Head of caudate nucleus (tissue), 42 donors: ENCODE measurements at places on chromosomes 1 and 21.

DNA sequence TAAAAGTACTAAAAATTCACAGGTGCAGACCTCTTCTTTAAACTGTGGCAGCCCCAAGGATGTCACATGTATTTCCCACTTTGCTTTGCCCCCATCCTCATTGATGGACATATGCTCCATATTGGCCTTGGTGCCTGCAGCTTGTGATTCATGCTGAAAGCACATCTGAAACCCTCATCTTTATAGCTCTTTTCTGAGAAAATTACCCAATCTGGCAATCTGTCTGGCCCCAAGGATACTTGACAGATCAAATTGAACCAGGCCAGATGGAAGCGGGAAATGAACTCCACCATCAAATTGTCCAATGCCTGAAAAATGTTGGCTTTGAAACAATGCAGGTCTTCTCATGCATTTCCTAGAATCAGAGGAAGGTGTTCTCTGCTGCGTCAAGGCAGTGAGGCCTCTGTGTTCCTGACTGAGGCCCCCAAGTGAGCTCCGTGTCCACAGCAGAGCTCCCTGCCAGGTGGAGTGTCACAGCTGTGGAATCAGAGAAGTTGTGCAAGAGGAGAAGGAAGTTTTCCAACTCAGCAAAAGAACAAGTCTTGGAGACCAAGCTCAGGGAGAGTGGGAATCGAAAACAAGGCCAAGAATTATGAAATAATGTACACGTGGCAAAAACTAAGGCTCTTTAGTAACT, 323.7 kb downstream of the PLPP3 start:
- DNase-seq: no peak

DNA sequence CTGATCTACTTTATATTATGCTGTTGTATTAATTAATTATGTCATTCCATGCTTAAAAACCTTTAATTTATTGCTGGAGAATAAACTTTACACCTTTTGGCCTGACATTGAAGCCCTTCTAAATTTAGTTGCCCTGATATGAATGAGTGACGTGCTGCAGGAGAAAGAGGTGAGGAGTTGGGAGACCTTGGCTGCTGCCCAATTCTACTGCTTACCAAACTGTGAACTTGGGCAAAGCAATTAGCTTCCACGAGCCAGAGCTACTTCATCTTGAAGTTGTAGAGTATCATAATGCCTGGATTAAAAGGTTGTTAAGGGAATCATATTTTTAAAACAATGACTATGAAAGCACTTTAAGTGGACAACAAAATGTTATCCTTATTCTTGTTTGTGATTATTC, 126.8 kb upstream of the DEPDC1 start:
- no peak for DNase-seq

GRCh38 chr1:8077120-8077573, 51.0 kb upstream of the ERRFI1 start:
- no peak for DNase-seq

DNA sequence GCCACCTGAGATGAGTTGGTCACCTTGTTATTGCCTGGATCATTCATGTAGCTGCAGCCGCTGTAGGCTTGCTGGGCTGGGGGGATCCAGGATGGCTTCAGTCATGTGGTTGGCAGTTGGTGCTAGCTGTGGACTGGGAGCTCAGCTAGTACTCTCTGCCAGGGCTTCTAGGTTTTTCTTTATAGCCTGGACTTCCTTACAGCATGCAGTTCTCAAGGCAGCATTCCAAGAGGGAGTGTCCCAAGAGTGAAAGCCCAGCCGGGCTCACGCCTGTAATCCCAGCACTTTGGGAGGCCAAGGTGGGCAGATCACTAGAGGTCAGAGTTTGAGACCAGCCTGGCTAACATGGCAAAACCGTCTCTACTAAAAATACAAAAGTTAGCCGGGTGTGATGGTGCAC, 23.7 kb upstream of the ACTL8 start:
- DNase-seq: no peak

- DNase-seq: no peak
Observed at GRCh38 chr1:79259390-79260336, 253.1 kb upstream of the ADGRL4 start.
